ENCODE measurements at places on chromosomes 13 and 19. TPM values are rescaled to one million over a fixed set of nuclear protein-coding genes. Genes with fewer than 3 reads are reported as not detected.

Gene ZNF730
- total RNA-seq: 6.8 TPM

Gene RAB11B
- total RNA-seq: 76.5 TPM

Gene IRGC
- total RNA-seq: not detected

Gene TMPRSS9
- total RNA-seq: 0.20 TPM

Gene ARRDC5
- 0.10 TPM for total RNA-seq

Gene FCER2
- 0.20 TPM for total RNA-seq

Gene SBK3
- not detected for total RNA-seq
